ENCODE measurements at places on chromosomes 1 and 21.
A peak's percentile ranks its signal among the peaks of the same experiment; 100 is the strongest.

- no peak for ATAC-seq
Measured at GRCh38 chr1:181150842-181151241, 62.3 kb downstream of the IER5 start.

DNA sequence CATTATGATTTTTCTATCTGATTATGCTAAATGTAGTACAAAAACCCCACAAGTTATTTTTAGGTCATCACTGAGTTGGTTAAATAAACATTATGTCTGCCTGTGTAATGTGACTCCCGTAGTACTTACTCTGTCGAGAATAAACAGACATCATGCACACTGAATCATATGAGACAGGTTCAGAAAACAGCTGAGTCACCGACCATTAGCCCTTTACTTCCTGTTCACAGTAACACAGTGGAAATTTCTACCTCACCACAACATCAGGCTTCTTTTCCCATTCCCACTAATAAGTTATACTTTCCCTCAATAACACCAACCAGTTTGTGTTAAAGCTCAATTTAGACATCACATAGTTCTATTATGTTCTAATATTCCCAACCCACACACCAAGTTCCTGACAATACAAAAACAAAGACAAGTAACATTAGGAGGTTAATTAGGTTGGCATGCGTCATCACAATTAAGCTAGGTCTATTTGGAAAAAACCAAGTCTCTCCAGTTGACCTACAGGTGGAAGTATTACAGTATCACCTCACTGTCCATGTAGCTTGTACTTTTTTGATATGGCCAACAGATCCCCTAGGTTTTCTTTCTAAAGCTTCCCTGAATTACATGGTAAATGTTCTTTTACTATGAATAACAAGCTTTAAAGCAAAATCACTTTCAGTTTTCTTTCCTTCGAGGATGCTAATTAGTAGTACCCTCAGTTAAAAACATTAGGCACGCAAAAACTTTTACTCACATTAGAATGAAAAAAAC, 154.2 kb downstream of the EIF4G3 start:
- peak; percentile 87 for ATAC-seq

DNA sequence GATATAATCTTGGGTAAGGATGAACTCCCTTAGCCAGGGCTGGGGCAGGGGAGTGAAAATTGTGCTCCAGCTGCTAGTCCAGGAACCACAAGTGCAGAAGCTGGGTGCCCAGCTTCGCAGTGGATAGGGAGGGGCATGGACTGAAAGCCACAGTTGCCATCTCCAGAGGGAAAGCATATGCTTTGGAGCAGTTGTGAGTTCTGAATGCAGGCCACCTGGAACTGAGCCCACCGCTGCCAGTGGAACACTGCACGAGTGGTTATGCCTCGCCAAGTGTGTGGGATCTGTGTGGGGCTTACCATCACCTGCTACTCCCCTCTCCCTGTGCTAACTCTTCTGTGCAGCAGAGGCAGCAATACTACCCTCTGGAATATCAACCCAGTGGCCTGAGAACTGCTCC, 158.4 kb upstream of the DPT start:
- no peak for ATAC-seq

GRCh38 chr1:223667484-223668182, 2.1 kb upstream of the CAPN8 start:
- ATAC-seq = peak; percentile 78

- ATAC-seq = no peak
Measured at GRCh38 chr1:207824691-207825408, 73.0 kb downstream of the CD46 start.

DNA sequence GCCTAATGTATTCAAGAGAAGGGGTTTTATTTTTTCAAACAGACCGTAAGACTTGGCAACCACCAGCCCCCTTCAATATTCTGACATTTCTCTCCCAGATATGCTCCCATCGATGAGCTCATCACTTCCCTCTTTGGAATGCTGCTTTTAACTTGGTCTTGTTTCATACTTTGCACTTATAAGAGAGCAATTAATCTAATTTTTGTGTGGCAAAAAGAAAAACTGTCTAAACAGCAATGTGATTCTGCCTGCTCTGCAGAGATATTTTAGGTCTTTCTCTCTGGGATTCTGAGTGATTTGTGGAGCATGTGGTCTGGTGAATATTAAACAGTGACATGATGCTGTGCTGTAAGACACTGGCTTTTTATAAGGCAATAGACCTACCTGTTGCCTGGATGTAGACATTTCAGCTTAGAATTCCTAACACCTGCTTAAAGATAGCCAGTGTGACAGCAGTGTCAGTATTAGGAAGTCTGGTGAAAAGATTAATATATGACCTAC, 284.8 kb downstream of the BACH1 start:
- ATAC-seq = no peak

GRCh38 chr1:102593276-102593675, 515.0 kb downstream of the COL11A1 start:
- ATAC-seq = no peak

- ATAC-seq = no peak
Measured at GRCh38 chr1:64877151-64877550, 89.2 kb downstream of the JAK1 start.

DNA sequence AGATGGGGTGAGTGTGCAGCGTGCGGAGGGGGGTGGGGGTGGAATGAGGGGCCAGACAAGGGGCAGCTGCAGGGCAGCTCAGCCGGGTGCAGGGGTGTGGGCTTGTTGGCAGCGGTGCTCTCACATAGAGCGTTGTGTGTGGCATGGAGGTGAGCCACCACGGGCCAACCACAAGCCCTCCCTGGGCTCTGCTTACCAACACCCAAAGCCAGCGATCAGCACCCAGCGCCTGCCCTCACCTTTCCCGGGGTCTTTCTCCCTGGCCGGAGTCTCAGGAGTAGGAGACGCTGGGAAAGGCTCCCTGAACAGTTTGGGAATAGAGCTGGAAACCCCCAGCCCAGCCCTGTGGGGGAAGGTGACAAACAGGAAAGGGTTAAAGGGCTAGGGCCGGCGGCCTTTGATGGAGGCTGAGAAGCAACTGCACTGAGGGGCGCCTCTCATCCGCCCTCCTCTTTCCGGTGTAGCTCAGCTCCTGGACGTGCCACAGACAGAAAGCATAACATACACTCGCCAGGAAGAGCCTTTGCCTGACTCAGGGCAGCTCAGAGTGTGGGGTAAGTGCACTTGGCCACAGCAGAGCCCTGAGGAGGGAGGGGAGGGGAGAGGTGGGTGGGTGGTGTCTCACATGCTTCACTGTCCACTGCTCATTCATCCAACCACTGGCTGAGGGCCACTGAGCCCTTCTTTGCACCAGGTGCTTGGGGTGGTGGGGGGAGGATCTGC, 577 bp downstream of the IKBKE start:
- peak; percentile 79 for ATAC-seq

- ATAC-seq = no peak
Measured at GRCh38 chr1:31617218-31617915, at the start of gene HCRTR1. HCRTR1 (plus strand) TSS chr1:31617689; CDS start chr1:31619193, 1,504 bp downstream.

DNA sequence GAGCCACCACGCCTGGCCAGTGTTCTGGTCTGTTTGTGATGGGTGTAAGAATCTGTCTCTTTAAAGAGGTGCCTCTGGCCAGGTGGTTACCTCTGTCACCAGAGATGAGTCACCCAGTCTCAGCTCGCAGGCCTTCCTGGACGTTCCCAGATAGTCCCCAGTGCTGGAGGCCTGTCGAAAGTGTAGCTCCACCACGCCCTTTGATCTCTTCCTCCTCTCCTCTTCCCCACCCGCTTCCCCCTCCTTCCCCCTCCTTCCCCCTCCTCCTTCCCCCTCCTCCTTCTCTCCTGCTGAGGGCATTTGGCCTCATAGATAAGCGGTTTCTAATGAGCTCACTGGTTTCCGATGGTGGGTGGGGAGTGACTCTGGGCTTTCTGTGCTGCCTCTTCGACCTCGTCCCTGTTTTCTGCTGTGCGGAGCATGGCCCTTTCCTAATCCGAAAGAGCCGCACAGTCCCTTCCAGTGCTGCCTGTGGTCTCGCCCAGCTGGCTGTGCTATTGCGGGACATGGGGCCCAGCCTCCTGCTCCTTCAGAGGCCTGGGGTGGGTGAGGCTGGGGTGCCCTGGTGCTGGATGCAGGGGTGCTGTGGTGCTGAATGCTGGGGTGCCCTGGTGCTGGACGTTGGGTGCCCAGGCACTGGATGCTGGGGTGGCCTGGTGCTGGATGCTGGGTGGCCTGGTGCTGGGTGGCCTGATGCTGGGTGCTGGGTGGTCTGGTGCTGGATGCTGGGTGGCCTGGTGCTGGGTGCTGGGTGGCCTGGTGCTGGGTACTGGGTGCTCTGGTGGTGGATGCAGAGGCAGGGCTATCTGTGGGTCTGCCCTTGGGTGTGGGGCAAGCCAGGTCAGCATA, 19.2 kb downstream of the AGPAT3 start:
- peak; percentile 70 for ATAC-seq

DNA sequence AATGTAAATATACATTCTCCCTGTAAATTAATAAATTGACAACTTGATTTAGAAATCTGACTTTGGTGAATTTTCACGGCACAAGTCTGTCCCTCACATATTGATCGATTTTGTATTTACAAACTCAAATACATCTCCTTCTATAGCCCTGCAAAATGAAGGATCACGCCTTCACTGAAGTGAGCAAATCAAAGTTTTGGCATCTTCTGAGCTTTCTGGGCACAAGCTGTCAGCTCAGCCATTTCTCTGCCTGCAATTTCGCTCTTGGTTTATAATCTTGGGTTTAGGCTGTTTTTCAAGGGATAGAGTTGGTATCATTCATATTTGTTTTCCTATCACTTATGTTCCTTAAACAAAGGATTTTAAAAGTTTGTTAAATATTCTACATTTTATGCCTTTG, 25.8 kb downstream of the ANP32E start:
- ATAC-seq = no peak

DNA sequence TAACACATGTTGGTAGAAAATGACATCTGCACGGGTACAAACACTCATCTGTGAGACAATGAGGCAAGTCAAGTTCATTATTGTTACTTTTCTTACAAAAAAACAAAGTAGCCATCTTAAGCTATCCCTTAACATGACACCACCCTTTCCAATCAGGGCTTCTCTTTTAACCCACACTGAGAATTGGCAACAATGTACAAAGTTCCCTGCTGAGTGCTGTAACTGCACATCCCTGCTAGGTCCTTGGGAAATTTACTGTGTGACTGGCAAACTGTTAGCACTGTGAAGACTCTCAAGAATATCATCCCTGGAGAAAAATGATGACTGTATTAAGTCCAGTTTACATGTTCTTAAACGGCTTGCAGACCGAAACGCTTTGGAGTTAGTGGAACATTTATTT, 185.8 kb upstream of the PLD5 start:
- ATAC-seq = no peak

DNA sequence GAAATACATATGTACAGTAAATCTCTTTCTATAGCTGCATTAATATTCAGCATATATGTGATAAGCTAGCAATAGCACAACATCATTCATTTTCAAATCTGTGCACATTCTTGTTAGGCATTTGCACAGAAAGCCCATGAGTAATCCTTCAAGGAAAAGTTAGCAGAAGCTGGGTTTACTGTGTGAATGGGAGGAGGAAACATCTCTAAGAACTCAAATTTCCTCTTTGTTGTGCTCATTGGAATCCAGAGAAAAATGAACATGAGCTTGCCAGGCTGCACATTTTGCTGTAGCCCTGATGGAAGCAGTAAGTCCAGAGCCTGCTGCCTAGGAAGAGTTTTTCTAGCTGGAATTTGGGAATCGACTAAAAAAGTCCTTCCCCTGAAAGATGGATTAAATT, 214.2 kb upstream of the FOXD3 start:
- ATAC-seq = no peak

GRCh38 chr1:224082146-224082545, 31.8 kb upstream of the FBXO28 start:
- no peak for ATAC-seq

GRCh38 chr1:57860931-57861565, 437.2 kb upstream of the DAB1 start:
- no peak for ATAC-seq

- ATAC-seq = no peak
Measured at GRCh38 chr1:86149591-86149990, 7.0 kb downstream of the COL24A1 start.

- ATAC-seq = no peak
Measured at GRCh38 chr1:194846488-194846887, 1660.1 kb upstream of the B3GALT2 start.

DNA sequence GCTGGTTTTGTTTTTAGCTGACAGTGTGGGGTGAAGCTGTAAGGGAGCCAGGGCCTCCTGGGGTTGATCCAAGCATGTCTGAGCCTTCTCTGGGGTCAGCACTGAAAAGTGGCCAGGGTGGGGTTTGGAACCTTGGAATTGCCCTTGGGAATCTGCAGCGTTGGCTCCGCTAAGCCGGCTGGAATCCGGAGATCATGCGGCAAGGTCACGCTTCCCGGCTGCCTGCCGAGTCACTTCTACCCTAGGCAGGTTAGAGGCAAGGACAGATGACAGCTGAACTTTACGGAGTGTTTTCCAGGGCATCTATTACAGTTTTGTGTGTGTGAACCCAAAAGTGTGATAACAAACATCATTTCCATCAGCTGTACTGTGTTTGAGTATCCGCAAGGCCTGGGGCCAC, 17.1 kb downstream of the ABCG1 start:
- no peak for ATAC-seq

DNA sequence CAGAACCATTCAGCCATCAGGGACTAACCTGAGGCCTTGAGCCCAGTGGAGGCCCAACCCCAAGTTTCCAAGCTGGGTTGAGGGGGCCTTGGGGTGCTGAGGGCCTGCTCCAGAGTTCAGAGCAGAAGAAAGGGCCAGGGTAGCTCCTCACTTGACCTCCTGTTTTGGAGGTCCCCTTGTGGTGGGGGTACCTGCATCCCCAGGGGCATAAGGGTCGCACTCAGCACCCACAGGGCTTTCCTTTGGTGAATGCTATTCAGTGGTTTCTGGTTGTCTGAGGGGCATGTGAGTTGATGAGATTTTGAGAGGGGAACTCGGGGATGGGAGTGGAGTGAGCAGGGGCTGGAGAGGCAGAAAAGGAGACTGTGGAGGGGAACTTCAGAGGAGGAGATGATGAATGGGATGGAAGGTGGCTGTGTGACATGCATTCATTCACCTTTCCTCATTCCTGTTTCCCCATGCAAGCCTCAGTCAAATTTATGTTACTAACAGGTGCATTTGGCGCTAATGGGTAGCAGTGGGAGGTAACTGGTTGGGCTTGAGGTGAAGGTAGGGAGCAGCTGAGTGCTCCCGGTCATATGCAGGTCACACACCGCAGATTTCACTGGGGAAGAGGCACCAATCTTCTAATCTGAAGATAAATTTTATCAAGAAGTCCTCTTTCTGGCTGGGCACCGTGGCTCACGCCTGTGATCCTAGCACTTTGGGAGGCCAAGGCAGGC, 50.4 kb downstream of the TEX35 start:
- no peak for ATAC-seq

- no peak for ATAC-seq
Measured at GRCh38 chr1:209150114-209150513, 433.4 kb upstream of the CAMK1G start.

DNA sequence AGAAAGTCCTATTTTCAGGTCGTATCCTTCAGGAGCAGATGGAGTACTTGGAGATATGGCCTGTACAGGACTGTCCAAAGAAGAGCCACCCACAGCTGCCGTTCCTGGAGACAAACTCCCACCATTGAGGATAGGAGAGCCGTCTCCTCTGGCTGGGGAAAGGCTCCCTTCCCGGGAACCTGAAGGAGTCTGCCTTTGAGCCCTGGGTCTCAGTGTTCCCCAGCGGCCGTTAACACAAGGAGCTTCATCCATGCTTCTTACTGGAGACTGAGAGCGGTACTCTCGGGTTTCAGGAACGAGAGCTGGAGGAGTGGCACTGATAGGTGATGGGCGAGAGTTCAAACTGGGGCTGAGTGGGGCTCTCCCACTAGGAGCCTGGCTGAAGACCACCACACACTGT, 14.4 kb upstream of the CPLANE2 start:
- ATAC-seq = no peak
